Caki2 (cell line): ENCODE measurements at places on chromosomes 6 and 20.

GRCh38 chr6:17740559-17741220 lies 34.0 kb upstream of the NUP153 start:
- no peak for DNase-seq

- no peak for DNase-seq
These were observed 89.3 kb upstream of the SLC22A23 start for GRCh38 chr6:3546121-3546520.

DNA sequence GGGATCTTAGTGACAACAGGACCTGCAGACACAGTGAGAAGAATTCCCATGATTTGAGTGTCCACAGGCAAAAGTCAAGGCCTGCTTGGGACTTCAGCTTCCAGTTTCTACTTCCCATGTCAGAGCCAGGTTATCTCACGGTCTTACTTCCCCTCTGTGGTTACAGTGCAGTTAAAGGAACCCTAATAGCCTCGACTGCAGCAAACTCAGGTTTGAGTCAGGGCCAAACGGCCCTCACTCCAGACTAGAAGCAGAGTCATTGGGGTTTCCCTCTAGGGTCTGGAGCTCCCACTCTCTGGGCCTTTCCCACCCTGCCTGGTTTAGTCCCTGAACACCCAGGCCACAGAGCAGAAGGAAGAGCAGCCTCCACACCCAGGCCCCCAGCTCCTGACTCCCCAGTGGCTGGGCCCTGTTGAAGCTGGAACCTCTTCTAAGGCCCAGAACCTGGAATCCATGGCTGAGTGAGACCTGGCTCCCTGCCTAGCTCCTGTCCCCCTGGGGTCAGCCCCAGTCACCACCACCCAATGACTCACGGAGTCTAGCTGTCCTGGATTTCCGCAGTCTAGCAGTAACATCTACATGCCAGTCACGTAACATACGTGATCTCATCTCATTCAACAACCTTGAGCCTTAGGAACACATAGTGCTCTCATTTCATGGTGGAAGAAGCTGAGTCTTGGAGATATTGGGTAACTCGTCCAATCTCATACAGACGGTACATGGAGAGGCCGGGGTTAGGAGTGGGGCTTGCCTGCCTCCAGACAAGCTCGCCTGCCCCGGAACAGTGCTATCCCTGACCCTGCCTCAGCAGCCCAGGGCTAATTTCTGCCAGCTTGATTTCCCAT lies 9.2 kb upstream of the GHRH start:
- no peak for DNase-seq

DNA sequence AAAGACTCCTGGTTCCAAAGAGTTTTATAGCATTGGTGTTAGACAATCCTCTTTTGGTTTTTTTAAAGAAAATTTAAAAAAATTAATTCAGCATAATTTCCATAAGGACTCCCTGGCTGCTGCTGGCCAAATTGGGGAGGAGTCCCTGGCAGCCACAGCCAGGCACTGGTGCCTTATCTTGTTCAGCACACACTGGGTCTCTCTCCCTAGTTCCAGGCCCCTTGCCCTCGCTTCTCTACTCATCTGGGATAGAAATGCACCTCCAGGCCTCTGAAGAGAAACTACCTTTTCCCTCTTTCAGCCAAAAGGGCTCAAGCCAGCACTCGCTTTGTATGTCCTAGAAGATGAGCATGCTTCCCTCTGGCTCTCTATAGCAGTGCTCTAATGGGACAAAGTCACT lies 13.4 kb upstream of the MAPK13 start:
- DNase-seq, result no peak

GRCh38 chr6:53313784-53314400 lies 34.9 kb downstream of the ELOVL5 start:
- DNase-seq, result no peak

DNA sequence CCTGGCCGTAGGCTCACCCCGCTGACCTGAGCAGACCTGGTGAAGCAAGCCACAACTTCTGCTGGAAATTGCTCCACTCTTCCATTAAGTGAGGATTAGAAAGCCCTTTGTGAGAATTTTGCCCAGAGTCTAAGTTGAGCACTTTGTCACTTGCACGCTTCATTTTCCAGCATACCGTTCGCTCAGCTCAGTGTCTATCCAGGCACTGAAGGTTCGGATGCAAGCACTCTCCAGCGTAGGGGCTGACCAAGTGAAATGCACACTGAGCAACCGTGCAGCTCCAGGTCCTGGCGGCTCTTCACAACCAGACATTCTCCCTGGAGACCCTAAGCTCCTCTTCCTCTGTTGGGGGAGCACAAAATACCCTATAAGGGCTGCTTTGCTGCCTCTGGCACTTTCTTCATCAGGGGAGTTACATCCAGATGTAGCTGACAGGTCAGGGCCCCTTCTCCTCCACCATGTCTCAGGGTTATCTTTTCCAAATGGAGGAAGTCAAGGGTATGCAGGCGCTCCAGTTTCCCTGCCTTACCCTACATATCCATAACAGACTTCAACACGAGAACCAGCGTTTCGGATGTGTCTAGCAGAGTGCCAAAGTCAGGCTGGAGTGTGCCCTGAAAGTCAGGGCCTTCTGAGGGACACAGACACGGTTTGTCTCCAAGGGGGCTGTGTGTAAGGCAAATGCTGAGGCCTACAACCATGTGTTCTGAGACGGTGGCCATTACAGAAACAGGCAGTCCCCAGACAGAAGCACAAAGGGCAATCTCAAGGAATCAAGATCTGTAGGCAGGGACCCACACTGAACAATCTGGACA lies 146.7 kb upstream of the AFDN start:
- DNase-seq, result no peak
